Activated CD8-positive, alpha-beta memory T cell treated with anti-CD3 and anti-CD28 coated beads for 1 hour (primary cell): ENCODE measurements at places on chromosomes 1 and 21.

DNA sequence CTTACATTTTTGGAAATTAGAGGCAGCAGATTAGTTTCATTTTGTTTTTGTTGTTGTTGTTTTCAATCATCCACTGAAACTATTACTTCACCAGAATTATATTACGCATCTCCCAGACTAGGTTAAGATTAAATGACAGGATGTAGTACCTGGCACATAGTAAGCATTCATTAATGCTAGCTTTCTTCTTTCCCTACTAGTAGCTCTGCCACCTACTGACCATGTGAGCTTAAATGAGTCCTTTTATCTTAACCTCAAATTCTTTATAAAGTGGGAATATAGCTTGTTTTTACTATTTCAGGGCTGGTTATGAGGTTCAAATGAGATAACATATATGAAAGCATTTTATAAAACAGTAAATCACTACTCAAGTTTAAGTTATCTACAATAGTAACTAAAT lies 10.2 kb upstream of the ASPM start:
- DNase-seq: no peak

- DNase-seq: no peak
Observed at GRCh38 chr1:125085720-125086591, 3901.2 kb downstream of the SRGAP2C start.

GRCh38 chr1:154859786-154860155 lies 10.3 kb downstream of the KCNN3 start:
- no peak for DNase-seq

GRCh38 chr1:162704673-162705424 lies 72.6 kb downstream of the DDR2 start:
- DNase-seq: no peak

DNA sequence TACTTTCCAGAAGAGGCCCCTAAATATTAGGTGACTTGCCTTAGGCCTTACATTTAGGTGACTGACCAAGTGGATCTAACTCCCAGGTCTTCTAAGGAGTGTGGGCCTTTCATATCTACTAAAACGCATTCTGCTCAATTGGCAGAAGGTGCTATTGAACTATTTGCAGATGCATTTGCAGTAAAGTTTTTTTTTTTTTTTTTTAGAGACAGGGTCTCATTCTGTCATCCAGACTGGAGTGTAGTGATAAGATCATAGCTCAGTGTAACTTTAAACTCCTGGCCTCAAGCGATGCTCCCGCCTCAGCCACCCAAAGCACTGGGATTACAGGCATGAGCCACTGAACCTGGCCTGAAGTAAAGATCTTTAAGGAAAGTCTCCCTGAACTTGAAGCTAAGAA lies 13.0 kb upstream of the ACBD6 start:
- DNase-seq: no peak

GRCh38 chr1:176601348-176601747 lies 138.4 kb downstream of the PAPPA2 start:
- no peak for DNase-seq

- DNase-seq: no peak
Observed at GRCh38 chr1:231856426-231856825, 229.8 kb downstream of the DISC1 start.

DNA sequence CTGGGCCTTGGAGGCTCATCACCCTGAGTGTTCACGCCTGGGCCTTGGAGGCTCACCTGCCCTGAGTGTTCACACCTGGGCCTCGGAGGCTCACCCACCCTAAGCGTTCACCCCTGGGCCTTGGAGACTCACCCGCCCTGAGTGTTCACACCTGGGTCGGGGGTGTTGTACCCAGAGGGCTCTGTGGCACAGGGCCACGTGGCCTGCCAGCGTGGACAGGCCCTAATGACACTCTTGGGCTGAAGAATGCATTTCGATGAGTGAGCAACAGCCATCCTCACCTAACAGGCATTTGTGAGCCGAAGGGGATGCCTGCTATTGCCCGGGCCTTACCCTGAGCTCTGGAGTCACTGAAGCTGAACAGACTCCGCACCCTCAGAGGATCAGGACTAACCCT lies 17.5 kb downstream of the SLC19A1 start:
- DNase-seq: no peak

DNA sequence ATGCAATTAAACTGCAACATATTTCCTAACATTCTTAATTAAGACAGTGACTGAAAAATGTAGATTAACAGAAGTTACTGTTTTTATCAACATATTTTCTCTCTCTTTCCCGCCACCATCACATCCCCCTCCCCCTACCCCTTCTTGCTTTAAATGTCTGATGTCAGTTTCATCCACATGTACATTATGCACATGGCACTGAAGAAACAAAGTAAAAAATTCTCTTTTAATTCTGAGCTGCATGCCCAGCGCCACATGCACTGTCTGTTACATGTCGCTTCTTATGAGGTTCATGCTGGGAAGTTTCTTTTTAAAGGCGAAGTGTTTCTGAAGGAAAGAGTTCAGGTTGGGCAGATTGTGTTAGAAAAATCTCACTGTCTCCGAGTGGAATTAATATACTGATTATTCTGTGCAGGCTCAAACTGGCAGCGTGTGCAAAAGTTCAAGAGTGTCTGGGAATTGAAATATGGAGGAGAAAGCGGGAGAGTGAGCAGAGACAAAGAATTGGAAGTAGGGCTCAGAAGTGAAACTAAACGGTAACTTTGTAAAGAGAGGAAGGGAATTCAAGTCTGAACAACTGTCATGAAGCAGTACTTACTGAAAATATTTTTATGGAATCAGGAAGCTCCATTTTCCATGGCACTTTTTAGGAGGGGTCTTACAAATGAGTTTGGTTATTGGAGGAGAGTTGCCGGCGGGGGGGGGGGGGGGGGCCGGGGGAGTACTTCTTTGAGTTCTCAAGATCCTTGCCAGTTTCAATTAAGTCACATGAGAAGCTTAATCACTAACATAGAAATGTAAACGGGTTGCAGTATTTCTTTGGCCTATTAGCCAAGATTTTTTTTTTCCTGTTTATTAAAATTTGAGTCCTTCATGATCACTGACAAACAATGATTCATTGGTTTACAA lies 217.6 kb downstream of the SDCCAG8 start:
- no peak for DNase-seq

DNA sequence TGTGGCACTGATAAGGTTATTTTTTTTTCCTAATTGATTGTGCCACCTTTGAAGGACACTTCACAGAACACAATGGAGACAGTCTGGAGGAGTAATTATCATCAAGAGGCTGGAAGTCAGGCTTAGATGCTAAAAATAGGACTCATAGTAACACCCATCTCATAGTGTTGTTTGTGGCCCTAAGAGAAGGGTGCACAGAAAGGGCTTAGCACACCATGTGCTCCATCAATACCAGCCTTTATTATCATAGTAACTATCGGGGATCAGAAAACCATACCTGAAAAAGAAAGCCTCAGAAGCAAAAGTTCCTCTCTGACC lies 11.9 kb downstream of the NIPAL3 start:
- no peak for DNase-seq

DNA sequence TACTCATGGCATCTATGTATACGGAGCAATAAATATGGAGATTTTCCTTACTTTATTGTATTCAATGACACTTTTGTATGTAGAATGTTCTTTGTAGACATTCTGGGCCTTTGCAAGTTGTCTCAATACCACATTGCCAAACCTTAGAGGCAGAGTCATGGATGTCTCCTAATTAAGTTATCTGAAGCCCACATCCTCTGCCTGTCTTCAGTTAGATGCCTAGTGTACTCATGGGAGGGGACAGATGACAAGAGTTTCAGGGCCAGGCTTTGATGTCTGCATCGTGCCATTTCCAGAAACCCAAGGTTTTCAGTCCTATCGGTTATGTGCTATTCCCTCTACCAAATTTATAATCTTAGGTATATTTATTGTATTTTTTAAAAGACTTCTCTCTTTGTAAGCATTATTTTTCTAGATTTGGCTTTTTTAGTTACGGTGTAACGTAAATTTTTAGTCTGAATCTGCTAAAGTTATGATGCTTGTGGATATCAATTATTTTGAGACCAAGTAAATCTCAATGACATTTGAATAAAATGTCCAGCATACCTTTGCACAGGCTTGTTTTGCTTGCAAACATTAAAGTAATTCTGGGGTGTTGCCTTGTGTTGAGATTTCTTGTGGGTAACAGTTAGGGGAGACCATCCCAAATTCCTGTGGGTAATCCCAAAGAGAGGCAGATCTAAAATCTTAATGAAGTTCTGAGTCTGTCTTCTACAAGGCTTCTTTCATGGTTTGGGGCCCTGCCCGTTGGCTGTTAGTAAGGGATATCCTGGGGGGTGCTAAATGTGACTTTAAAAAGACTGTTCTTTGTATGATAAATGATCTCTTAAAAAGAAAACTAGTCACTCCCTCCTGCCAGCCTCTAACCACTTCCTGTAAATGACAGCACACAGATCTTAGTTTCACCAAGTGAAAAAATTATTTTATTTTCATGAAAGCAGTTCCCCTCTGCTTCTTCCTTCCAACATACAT lies 8.0 kb upstream of the MACF1 start:
- DNase-seq: no peak

- no peak for DNase-seq
Observed at GRCh38 chr1:167249702-167250101, 29.0 kb downstream of the POU2F1 start.

GRCh38 chr1:223654083-223654482 lies 11.4 kb downstream of the CAPN8 start:
- DNase-seq: no peak

DNA sequence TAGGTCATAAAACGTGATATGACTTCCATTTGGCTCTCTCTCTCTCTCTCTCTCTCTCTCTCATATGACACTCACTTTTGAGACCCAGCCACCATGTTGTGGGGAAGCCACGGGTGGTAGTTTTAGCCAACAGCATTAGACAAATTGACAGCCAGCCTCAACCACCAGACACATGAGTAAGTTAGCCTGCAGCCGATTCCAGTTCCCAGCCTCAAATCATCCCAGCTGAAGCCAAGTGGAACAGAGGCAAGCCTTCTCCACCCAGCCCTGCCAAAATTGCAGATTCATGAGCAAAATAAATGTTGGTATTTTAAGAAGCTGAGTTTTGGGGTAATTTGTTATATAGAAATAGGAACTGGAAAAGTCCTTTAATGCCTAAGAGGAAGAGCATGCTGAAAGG lies 98.0 kb upstream of the DNAH14 start:
- no peak for DNase-seq

DNA sequence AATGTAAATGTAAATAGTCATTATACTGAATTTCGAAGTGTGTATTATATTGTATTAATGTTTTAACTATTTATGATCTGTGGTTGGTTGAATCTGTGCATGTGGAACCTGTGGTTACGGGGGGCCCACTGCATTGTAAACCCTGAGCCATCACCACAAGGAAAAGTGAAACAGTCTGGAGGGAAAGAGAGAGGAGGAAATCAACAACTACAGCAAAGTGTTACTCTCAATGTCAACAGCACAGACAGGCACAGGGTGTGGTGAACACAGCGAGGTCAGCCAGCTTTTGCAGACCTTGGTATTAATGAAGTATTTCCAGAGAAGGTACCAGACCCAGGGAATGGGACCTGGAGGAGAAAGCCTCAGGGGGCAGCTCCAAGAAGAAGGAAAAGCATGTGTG lies 37.1 kb upstream of the BACE2 start:
- no peak for DNase-seq

DNA sequence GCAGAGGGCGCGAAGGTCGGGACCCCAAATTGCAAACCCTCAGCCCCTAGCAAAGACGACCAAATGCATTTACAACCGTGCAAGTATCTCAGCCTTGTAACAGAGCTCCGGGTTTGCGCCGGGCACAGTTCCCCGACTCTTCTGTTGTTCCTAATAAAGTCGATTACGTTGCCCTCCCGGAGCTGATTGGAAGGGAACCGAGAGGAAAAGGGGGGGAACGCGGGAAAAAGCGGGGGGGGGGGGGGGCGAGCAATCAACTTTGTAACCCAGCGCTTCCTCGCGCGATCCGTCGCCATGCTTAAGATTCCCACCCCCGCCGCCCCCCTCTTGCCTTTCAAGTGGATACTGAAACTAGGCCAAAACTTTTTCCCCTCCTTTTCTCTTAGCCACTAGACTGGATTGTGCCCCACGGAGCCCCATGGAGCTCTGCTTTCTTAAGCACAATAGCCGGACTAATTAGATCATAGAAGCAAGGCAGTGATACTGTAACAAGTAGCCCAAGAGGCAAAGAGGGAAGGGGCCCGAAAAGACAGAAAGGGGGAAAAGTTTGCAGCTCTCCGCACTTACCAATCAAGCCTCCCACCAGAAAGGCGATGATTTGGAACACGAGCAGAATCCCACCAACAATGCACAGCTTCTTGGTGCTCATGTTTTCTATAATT lies 565 bp downstream of the WLS start:
- DNase-seq: no peak

DNA sequence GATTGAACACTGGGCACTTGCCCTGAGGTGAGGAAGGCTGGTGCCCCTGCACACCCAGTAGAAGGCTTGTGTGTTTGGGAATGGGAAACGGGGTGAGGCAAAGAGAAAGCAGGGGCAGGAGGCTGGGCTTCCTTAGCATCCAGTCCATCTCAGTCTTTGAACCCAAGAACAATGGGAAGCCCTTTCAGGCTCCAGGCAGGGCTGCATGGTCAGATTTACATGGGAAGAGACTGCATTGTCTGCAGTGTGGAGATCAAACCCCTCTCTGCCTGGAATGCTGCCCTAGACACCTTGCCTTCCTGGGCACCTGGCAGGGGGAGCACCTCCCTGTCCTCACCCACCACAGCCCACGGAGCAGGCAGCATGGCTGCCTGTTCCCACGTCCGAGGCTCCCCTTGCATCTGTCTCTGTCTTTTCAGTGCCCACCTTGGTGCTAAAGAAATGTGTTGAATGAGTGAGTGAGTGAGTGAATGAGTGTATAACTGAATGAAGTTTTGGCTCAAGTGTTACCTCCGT lies 268.5 kb downstream of the GRIK3 start:
- DNase-seq: no peak

- DNase-seq: no peak
Observed at GRCh38 chr1:67190410-67190809, 24.2 kb downstream of the IL23R start.

DNA sequence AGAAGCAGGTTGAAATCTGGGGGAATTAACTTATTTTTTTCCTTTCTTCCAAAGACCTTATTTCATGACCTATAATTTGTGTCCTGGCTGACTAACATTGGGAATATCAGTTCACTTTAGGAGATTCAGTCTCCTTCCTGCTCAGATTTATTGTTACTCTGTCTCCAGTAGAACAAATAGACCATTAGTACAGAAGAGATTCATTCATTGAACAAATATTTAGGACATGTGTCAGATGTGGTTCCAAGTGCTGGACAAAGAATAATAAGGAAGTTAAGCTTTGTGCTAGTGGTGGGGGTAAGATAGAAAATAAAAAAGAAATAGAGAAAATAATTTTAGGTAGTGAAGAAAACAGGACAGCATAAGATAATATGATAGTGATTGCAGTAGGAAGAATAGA lies 20.3 kb downstream of the ZMYM4 start:
- no peak for DNase-seq

- DNase-seq: no peak
Observed at GRCh38 chr1:60423146-60423780, 349.7 kb upstream of the C1orf87 start.
